Dorsolateral prefrontal cortex (tissue), 122 donors: ENCODE measurements at places on chromosomes 11 and 22.

- DNase-seq, result no peak
Measured at GRCh38 chr11:37465221-37465620, 867.2 kb upstream of the RAG2 start.

DNA sequence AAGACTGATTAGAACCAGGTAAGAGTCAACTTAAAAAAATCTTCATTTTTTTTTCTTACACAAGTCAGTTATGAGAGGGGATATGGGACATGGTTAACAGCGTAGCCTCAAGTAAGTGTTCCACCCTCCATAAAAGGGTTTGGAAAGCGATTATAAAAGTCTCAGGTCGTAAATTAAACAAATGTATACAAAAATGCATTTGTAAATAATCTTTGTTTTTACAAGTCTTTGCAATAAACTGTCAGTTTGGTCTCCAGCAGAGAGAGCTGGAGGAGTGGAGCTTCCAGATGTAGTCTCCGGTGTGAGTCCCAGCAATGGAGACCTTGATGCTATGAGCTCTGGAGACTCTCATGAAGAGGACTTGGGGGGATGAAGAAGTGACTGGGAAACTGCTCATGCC lies 99.8 kb upstream of the TP53AIP1 start:
- DNase-seq, result no peak

- peak; percentile 60 for DNase-seq
Measured at GRCh38 chr22:43643387-43643786, 168.7 kb downstream of the EFCAB6 start.

DNA sequence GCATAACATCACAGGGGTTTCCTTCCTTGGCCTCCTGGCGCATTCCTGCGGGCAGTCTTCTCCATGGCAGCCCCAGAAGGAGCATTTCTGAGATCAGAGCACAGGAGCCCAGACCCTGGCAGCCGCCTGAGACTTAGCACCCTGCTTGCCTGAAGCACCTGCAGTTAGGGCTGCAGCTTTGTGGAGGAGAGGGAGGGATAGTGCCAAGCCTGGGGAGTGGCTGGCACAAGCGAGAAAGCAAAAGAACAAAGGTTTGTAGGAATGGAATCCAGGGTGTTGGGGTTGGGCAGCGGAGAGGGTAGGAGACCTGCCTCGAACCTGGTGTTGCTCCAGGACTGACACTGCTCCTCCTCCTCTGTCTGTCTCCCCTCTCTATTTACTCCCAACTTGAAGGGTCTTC lies 66.9 kb downstream of the SCN3B start:
- DNase-seq, result no peak

DNA sequence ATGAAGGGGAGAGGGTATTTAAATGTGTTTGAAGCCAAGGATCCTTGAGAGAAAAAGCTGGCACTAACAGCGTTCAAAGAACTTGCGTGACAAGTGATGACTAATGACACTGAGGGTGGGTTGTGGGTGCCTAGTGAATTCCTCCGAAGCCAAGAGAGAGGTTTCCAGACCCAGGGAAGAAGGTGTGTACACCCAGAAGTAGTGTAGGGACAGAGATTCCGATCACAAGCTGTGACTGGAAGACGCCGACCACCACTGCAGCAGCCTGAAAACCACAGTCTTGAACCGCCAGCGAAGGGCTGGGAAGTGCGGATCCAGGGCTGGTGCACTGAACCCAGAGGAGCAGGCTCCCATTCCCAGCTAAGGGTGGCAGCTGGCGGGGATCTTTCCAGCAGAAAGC lies 9.5 kb downstream of the PPARA start:
- DNase-seq, result no peak

DNA sequence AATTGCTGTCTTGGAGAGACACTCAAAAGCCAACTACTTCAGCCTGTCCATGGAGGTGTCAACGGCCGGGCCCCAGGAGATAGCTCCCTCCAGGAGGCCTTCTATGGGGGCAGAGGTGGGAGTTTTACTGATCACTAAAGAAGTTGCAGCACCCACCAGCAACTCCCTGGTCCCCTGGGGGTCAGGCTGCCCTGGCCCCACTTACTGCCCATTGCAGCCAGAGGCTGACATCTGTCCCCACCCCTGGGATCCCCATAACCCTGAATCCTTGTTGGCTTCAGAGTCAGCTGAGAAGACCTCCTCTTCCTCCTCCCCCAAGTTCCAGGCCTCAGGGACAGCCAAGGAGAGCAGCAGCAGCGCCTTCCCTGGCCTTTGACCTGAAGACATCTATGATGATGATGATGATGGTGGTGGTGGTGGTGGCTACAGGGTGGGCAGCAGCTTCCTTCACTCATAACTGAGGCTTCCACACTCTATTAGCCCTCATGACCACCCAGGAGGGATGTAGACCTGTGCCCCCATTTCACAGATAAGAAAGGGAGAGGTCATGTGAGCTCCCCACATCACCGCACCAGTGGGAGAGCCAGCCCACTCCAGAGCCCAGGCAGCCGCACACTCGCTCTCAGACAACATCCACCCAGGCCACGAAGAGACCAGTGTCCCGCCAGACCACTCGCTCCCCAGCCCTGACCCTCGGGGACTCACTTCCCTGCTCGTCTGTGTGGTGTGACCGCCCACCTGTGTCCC lies 43.8 kb upstream of the FGF3 start:
- DNase-seq, result no peak

DNA sequence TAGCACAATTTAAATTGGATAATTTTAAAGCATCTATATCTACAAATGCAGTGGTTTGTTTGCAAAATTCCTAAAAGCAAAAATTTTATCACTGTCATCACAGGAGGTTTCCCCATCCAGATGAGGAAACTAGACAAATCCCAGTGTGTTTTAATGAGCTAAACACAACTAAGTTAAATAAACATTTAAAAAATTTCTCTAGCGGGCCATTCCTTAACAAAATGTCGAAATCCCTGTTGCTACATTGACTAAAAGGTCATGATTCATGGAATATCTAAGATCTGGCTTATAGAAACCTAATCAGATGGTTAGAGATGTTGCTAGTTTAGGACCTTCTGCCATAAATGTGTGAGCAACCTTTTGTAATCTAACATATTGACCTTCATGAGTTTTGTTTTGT lies 107.3 kb upstream of the BDNF start:
- no peak for DNase-seq

DNA sequence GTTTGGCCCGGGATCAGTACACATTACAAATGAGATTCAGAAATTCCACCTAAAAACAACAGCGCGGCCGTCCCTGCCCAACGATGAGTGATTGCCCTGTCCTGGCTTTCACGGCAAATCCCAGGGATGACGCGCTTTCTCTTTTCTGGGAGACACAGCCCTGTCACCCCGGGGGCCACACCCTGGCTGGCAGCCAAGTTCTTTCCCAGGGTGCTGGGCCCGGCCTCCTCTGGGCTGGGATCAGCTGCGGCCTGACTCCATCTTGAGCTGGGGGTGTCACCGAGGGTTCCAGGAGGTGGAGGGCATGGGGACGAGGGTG lies 82.7 kb downstream of the FBLN1 start:
- DNase-seq, result no peak

DNA sequence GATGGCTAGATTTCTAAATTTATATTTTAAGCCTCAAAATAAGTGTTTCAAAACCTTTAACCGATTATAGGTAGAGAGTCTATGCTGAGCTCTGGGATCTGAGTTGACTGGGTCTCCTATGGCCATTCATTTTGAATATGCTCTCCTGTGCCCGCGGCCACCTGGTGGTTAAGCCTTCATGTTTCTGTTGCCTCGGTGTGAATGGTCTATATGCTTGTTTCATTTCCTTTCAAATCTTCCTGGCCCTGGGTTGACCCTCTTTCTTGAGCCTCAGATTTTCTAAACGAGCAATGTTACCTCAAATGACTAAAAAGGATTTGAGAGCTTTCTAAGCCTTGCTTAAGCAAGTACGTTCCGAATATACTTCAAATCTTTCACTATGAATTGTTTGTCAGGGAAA lies 789.4 kb upstream of the KIRREL3 start:
- no peak for DNase-seq

- no peak for DNase-seq
Measured at GRCh38 chr22:33780531-33781136, 139.6 kb downstream of the LARGE1 start.

- no peak for DNase-seq
Measured at GRCh38 chr11:78539506-78539905, 35.2 kb downstream of the NARS2 start.

- peak; percentile 82 for DNase-seq
Measured at GRCh38 chr22:21927174-21927823, 25.3 kb downstream of the PPM1F start.

GRCh38 chr11:91984033-91984584 lies 240.5 kb upstream of the FAT3 start:
- DNase-seq, result no peak
